ENCODE measurements at places on chromosomes 13 and 19.

DNA sequence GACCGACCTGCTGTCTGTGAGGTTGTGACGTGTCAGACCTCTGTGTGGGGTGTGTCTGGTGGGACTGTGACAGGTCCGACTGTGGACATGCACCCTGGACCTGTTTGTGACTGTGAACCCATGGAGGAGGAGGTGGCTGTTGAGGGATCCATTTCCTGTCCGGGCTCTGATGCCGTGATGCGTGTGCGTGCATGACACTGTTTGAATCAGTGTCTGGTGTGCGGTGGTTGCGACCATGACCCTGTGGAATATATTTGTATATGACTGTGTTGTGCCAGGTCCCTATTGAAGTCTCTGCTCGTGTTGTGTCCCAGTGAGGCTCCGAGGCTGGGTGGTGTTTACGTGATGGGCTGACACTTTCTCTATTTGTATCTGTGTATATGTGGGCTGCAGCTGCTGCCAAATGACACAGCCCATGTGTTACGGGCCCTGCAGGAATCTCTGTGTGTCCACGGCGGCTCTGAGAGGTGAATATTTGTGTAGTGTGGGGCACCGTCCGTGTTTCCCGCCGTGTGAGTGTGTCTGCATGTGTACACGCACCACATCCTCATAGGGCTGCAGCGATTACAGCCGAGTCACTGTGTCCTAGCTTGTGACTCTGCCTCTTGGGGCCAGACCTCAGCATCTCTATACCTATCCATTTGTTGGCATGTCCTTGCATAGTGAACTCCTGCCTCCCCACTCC lies 18.3 kb downstream of the CCDC97 start:
- no peak for DNase-seq

DNA sequence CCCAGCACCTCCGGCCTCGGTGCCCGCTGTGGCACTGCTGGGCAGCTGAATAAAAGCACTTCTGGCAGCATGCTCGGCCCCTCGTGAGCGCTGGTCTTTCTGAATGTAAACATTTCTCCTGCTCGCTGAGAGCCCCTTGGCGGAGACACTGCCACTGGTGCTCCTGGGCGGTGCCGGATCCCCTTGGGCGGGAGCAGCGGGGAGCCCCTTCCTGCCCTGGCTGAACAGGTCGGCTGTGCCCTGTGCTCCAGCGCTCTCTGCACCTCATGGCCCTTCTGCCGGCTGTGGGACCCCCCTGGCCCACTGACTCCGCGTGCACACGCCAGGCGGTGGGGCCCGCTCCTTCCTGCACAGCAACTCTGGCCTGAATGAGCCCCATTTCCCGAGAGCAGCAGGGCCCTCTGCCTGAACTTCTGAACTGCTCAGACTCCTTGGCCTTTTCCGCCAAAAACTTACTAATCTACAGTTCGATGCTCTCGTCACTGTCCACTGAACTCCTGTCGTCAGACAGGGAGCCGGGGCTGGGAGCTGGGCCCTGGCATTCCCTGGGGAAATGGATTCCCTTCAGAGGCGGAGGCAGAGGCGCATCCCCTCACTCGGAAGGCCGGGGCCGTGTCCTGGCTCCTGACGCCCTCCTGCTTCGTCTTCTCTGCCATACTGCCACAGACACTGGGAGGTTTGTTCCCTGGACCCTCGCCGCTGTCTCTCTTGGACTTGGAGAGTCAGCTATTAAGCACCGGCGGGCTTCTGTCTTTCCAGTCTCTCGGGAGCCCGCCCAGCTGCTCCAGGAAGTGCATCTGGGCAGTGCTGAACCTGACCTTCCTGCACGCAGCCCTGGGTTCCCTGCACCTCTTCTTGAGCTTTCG lies 14.2 kb downstream of the RB1 start:
- DNase-seq: no peak

- no peak for DNase-seq
Observed at GRCh38 chr19:6246174-6247006, 33.4 kb downstream of the MLLT1 start.

DNA sequence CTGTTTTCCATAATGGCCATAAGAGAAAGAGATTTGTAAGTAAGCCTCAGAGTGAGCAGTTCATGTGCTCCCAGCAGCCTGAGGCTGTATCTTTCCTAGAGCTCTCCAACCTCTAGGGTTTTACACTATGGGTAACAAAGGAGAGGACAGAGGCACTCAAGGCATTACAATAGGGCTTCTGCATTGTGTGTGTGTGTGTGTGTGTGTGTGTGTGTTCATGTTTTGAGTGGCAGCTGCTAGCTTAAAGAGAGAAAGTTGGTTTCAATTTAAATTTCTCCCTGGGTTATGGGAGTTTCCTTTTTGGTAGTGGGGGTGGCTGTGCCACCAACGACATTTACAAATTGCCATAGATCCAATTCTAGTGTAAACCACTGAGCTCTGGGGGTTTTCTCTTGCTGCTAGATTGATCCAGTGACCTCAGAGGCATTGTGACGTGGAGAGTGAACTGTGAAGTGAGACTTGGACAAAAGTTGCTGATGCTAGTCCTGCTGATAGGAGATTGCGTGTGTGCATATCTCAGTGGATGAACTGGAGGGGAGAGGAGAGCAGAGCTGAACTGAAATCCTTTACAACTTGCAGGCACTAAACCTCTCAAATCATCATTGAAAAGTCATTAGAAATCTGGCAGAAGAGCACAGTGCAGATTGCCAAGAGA lies 67.2 kb upstream of the OLFM4 start:
- DNase-seq: no peak

DNA sequence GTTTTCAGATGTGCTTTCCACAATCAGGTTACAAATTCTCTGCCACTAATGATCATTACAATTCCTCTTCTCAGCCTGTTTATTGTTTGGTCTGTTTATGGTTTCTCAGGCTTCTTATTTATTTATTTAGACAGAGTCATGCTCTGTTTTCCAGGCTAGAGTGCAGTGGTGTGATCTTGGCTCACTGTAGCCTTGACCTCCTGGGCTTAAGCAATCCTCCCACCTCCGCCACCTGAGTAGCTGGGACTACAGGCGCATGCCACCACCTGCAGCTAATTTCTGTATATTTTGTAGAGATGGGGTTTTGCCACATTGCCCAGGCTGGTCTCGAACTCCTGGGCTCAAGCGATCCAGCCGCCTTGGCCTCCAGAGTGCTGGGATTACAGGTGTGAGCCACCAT lies 2.1 kb upstream of the ZSCAN5A start:
- DNase-seq: no peak

DNA sequence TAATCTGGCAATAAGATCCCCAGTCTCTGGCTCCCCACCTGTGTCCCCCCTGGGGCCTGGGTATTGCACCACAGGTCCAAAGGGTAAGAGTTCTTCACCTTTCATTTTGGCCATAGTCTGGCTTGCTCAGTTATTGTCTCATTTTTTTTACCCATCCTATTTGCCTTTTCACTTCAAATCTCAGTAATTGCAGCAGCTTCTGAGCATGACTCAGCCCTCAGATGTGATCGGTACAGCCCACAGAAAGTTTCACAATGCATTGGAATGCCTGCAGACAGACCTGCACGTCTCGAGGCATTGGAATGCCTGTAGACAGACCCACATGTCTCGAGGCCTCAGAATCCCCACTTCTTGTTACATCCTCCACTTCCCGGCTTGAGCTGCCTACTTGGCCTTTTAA lies 173.6 kb downstream of the NUFIP1 start:
- no peak for DNase-seq

Measured in H1 (cell line).